ENCODE measurements at places on chromosomes 3 and 15. TPM values are rescaled to one million over a fixed set of nuclear protein-coding genes. Genes with fewer than 3 reads are reported as not detected.

NIT2 gene
- 23.2 TPM for total RNA-seq

SLC9C1 gene
- 0.12 TPM for total RNA-seq

IL20RB gene
- 1.8 TPM for total RNA-seq

ADGRG7 gene
- total RNA-seq: 1.1 TPM

CHRD gene
- total RNA-seq: 7.4 TPM

SEMA5B gene
- total RNA-seq: not detected

OR4M2 gene
- total RNA-seq: not detected

SCN5A gene
- total RNA-seq: 0.75 TPM

DNAJA4 gene
- 5.4 TPM for total RNA-seq

ARGFX gene
- not detected for total RNA-seq

SNX1 gene
- 57.8 TPM for total RNA-seq

NAALADL2 gene
- total RNA-seq: 13.7 TPM

ALAS1 gene
- 40.4 TPM for total RNA-seq

TFDP2 gene
- 19.9 TPM for total RNA-seq

RAD51 gene
- 11.0 TPM for total RNA-seq

CALML4 gene
- total RNA-seq: 1.1 TPM

PRTG gene
- total RNA-seq: 1.5 TPM

DPPA4 gene
- not detected for total RNA-seq

GPR149 gene
- not detected for total RNA-seq

All from uterine smooth muscle cell (primary cell).